Umbilical cord (tissue), 2 donors: ENCODE measurements at places on chromosomes 1 and 21.
A peak's percentile ranks its signal among the peaks of the same experiment; 100 is the strongest.

DNA sequence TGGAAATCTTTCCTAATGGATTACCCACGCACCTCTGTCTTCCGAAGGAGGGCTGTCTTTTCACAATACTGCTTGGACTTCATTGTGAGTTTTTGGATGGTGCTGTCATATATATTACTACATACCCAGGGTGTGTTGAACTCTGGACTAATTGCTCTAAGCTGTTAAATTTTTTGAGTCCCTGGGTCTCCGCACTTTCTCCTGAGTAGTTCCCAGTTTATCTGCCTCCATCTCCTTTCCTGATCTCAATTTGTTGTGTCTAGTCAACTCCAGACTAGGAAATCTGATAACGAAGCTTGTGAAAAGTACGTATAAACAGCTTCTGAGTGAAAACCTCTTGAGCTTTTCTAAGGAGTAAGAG lies 211.1 kb downstream of the ROR1 start:
- DNase-seq: no peak

GRCh38 chr1:8263791-8264190 lies 54.1 kb upstream of the SLC45A1 start:
- DNase-seq: no peak

- no peak for DNase-seq
Observed at GRCh38 chr1:109188781-109189180, 24.9 kb upstream of the SARS1 start.

DNA sequence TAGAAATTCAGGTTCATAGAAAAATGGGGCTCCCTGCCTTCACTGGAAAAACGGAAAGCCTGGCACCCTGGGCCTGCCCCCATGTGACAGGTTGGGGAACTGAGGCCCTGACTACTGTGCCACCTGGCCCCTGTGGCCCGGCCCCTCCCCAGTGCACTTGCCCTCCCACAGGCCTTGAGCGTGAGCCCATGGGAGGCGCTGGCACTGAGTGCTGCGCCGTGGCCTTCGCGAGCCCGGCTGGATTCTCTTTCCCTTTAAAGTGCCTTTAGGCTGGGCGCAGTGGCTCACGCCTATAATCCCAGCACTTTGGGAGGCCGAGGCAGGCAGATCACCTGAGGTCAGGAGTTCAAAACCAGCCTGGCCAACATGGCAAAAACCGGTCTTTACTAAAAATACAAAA lies 45.7 kb downstream of the SLC37A1 start:
- DNase-seq: no peak

GRCh38 chr1:153494976-153495535 lies 34.6 kb upstream of the S100A7 start:
- DNase-seq: peak; percentile 66

GRCh38 chr21:38134084-38134873 lies 122.5 kb upstream of the KCNJ15 start:
- no peak for DNase-seq

DNA sequence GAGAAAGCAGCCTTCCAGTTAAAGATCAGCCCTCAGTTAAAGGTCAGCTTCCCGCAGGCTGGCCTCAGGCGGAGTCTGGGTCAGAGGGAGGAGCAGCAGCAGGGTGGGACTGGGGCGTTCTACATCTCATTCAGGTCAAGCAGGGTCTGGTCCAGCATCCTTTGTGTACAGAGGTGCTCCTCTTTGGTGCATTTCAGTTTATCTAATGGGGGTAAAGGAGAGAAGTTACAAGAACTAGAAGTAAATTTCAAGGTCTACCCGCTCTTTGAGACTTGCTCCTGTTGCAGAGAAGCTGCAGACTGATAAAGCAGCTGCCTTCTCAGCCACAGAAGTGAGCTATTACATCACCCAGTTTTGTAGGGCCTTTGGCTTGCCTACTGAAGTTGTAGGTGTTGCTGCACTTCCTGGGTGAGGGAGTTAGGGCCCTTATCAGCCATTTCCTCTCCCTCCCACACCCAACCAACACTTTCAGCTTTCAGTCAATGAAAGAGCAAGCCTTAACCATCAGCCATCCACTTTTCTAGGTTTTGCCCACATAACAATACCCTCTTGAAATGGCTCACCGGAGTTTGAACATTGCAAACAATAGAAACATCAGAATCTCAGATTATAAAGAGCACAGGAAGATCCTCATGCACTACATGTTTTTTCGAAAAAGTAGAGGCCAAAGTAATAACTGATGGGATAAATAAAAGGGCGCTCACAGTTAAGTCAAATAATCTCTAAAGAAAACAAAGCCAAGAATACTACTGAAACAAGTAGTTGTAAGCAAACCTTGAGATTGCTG lies 2.8 kb upstream of the NUP210L start:
- no peak for DNase-seq

DNA sequence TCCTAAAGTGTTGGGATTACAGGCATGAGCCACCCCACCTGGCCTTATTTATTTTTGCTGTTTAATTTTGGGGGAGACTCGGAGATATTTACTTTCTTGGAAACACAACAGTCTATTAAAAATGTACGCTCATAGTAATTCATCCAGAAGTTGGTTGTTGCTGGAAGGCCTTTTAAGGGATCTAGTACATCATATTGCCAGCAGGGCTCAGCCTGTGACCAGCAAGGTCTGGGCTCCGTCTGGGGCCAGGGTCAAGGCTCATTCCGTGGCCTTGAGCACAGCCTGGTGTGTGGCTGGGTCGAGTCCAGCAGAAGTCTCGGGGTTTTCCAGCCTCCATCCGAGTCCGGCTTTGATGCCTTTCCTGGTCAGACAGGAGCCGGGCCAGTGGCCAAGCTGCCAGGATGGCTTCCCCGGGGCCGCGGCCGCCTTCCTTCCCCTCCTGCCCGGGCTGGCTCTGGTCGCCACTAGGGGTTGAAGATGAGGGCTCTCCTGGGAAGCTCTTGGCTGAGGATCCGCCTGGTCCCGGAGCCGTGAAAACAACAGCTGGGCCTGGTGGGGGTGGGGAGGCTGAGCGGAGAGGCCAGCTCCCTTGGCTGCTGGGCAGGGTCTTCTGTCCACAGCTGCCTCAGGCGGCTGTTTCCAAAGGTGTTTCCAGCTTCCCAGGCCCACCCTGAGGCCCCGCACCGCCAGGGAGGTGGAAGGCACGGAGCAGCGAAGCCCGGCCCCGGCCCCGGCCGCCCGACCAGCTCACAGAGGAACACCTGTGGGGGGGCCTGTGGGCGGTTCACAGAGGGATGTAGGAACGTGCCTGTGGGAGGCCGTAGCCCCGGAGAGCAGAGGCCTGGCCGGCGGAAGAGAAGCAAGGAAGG lies 5.1 kb upstream of the VWA1 start:
- DNase-seq: peak; percentile 79
